HCT116 (cell line): ENCODE measurements at places on chromosomes 12 and 14. TPM values are rescaled to one million over a fixed set of nuclear protein-coding genes. Genes with fewer than 3 reads are reported as not detected.
A peak's percentile ranks its signal among the peaks of the same experiment; 100 is the strongest.

DNA sequence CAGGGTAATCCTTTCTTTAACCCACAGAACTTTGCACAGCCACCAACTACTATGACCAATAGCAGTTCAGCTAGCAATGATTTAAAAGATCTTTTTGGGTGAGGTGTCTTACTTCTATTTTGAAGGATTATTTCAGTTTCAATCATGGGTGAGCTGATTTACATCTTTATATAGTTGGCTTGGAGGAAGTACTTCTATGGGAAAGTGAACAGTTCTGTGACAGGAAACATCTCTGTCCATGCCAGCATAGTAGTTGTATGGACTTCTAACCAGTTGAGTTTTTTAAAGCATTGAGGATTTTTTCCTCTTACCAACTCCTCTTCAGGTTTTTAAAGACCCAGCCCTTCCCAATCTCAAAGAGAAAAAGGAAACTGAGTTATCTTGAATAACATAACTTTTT lies 17.8 kb upstream of the SLC17A8 start:
- H3K4me3 ChIP-seq, result no peak overlapping the region
- no peaks in the 10 kb centered on the region for H3K36me3 ChIP-seq
- no peak for DNase-seq

DNA sequence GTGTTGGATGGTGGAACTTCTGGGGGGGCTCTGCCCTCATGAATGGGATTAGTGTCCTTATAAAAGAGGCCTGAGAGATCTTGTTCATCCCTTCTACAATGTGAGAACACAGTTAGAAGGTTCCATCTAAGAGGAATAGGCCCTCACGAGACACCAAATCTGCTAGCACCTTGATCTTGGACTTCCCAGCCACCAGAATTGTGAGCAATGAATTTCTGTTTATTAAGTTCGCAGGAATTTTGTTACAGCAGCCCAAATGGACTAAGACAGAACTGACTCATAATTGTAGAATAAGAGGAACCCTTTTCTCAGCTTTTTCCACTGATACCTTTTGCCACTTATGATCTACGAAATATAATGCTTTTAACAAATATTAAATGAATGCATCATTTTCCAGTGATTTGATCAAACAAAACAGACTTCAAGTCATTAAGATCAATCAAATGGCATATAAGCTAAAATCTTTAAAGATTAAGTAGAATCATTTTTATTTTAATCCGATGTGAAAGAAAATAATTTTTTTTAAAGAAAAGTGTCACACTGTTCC lies 68.2 kb downstream of the HECTD1 start:
- DNase-seq, result no peak
- H3K36me3 ChIP-seq, result peaks cover 37% of the 10 kb centered on the region
- no peak overlapping the region for H3K27ac ChIP-seq
- peaks cover 22% of the 10 kb centered on the region for H3K4me1 ChIP-seq
- no peak overlapping the region for H3K4me3 ChIP-seq

CMTM5 gene
- total RNA-seq, result not detected

GRCh38 chr14:55026441-55026792 lies 482 bp downstream of the WDHD1 start:
- peaks cover 13% of the 10 kb centered on the region for H3K36me3 ChIP-seq
- peak overlapping the region; percentile 82 for H3K4me3 ChIP-seq
- DNase-seq, result no peak
- H3K27me3 ChIP-seq, result no peaks in the 10 kb centered on the region
- H3K27ac ChIP-seq, result peak overlapping the region; percentile 61

DNA sequence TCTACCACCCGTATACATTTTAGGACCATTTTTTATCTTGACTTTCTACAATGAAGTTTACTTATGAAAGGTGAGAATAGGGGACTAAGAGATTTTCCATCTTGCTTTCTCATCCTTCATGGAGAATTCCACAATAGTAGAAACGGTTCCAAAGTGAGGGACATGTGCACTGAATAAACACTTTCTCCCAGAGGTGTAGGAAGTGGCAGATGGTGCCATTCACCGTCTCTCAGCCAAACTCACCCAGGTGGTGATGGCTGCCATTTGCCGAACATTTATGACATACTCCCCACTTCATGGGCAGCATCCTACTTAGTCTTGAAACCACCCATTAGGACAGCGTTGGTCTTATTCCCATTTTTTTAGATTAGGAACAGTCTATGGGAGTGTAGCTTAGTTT lies 540.5 kb downstream of the DIO2 start:
- H3K27ac ChIP-seq, result no peak overlapping the region
- H3K4me1 ChIP-seq, result no peaks in the 10 kb centered on the region
- H3K36me3 ChIP-seq, result no peaks in the 10 kb centered on the region
- H3K27me3 ChIP-seq, result no peaks in the 10 kb centered on the region
- H3K4me3 ChIP-seq, result no peak overlapping the region

CDKL1 gene
- total RNA-seq, result 7.1 TPM

CRACR2A gene
- 18.4 TPM for total RNA-seq

DNA sequence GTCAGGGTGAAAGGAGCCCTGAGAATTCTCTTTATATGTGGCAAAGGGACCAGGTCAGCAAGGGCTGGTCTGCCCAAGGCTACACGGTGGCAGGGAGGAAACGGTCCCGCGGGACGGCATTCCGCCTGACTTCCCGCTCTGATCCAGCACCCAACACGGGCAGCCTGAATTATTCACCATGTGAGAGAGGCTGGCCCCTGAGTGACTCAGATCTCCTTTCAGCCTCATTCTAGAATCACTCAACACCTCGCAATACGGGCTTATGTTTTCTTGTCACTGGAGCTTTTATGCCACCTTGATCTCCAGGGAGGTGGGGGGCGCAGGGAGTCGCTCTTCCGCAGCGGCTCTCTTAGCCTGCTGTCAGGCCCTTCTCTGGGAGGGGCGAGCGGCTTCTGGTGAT lies 8.5 kb downstream of the LRTM2 start:
- no peak overlapping the region for H3K27ac ChIP-seq
- H3K4me1 ChIP-seq, result no peaks in the 10 kb centered on the region
- no peak overlapping the region for H3K4me3 ChIP-seq
- H3K36me3 ChIP-seq, result no peaks in the 10 kb centered on the region
- H3K27me3 ChIP-seq, result peaks cover 13% of the 10 kb centered on the region
- no peak for DNase-seq

MYH7 gene
- total RNA-seq, result not detected

DNA sequence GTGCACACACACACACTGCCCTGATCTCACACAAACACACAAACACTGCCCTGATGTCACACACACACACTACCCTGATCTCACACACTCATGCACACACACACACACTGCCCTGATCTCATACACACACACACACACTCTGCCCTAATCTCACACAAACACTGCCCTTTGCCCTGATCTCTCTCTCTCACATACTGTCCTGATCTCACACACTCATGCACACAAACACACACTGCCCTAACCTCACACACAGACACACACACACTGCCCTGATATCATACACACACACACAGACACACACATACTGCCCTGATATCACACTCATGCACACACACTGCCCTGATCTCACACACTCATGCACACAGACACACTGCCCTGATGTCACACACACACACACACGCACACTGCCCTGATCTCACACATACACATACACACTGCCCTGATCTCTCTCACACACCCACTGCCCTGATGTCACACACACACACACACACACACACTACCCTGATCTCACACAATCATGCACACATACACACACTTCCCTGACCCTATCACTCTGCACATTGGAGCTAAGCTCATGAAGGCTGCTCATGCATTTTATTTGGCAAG lies 97.6 kb upstream of the DIO3 start:
- no peaks in the 10 kb centered on the region for H3K27me3 ChIP-seq
- no peaks in the 10 kb centered on the region for H3K36me3 ChIP-seq
- no peak overlapping the region for H3K27ac ChIP-seq
- no peak overlapping the region for H3K4me3 ChIP-seq
- DNase-seq, result no peak

- no peaks in the 10 kb centered on the region for H3K36me3 ChIP-seq
- no peaks in the 10 kb centered on the region for H3K4me1 ChIP-seq
- no peak overlapping the region for H3K27ac ChIP-seq
- no peaks in the 10 kb centered on the region for H3K27me3 ChIP-seq
- DNase-seq, result no peak
- H3K4me3 ChIP-seq, result no peak overlapping the region
Observed at GRCh38 chr12:8564656-8565055, 24.0 kb upstream of the CLEC4E start.

GRCh38 chr12:118521036-118521370 lies 144.6 kb downstream of the SUDS3 start:
- H3K36me3 ChIP-seq, result no peaks in the 10 kb centered on the region
- H3K27ac ChIP-seq, result no peak overlapping the region
- no peak overlapping the region for H3K4me3 ChIP-seq
- no peak for DNase-seq
- no peaks in the 10 kb centered on the region for H3K4me1 ChIP-seq

ERBB3 gene
- total RNA-seq, result 39.7 TPM

GRCh38 chr14:56733396-56733795 lies 76.9 kb downstream of the OTX2 start:
- H3K27me3 ChIP-seq, result no peaks in the 10 kb centered on the region
- H3K4me1 ChIP-seq, result peaks cover 7% of the 10 kb centered on the region

SPSB2 gene
- total RNA-seq, result 10.0 TPM

- DNase-seq, result no peak
- no peaks in the 10 kb centered on the region for H3K27me3 ChIP-seq
- peak overlapping the region; percentile 86 for H3K4me3 ChIP-seq
- H3K36me3 ChIP-seq, result no peaks in the 10 kb centered on the region
- H3K4me1 ChIP-seq, result peaks cover 22% of the 10 kb centered on the region
- peak overlapping the region; percentile 92 for H3K27ac ChIP-seq
Observed at GRCh38 chr12:52050116-52050757, 1.0 kb upstream of the NR4A1 start.

YBX3 gene
- 419 TPM for total RNA-seq

SERPINA10 gene
- not detected for total RNA-seq

MIP gene
- 0.79 TPM for total RNA-seq

GRCh38 chr14:82223276-82223675 lies 689.6 kb upstream of the SEL1L start:
- H3K27ac ChIP-seq, result no peak overlapping the region
- H3K36me3 ChIP-seq, result no peaks in the 10 kb centered on the region
- H3K27me3 ChIP-seq, result no peaks in the 10 kb centered on the region

DNA sequence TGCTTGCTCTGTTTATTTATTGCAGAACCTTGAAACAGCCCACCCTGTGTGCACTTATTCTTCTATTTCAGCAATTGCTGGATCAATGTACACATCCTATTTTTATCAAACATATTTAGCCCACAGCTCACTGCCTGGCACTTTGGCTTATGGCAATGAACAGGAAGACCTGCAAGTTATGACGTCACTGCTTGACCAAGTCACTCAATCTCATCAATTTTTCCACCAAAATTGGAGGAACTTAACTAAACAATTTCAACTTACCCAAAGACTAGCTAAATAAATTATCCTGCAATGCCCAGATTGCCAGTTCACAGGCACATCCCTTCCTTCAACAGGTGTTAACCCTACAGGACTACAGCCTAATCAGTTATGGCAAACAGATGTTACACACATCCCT lies 89.3 kb downstream of the FSCB start:
- H3K27ac ChIP-seq, result no peak overlapping the region
- no peak overlapping the region for H3K4me3 ChIP-seq
- H3K27me3 ChIP-seq, result no peaks in the 10 kb centered on the region
- DNase-seq, result no peak
- H3K36me3 ChIP-seq, result no peaks in the 10 kb centered on the region

RERGL gene
- not detected for total RNA-seq

GRCh38 chr14:53880761-53881160 lies 75.9 kb downstream of the BMP4 start:
- H3K27me3 ChIP-seq, result no peaks in the 10 kb centered on the region
- peak overlapping the region; percentile 53; the same call in 1 of the 2 replicates for H3K27ac ChIP-seq
- no peak for DNase-seq

DNA sequence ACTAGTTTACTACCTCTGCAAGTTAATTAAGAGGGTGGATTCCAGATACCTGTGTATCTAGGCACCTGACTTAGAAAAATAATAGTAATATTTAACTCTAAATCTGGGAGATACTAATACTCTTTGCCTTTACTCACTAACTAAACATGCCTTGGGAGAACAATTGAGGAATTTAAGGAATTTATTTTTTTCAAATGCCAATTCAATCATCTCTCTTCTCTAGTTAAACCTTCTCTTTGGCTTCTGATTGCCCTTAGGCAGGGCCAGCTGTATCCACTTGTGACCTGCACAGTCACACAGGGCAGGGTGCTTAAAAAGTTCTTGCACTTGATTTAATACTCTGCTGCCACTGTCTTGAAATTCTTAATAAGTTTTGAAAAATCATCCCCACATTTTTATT lies 142.4 kb downstream of the PLCZ1 start:
- H3K27ac ChIP-seq, result no peak overlapping the region
- H3K4me3 ChIP-seq, result no peak overlapping the region
- no peaks in the 10 kb centered on the region for H3K36me3 ChIP-seq
- no peaks in the 10 kb centered on the region for H3K4me1 ChIP-seq
- DNase-seq, result no peak

- no peak overlapping the region for H3K4me3 ChIP-seq
- H3K36me3 ChIP-seq, result no peaks in the 10 kb centered on the region
Observed at GRCh38 chr12:89439941-89440340, 84.7 kb downstream of the GALNT4 start.

GRCh38 chr14:32330351-32331111 lies 1.4 kb downstream of the AKAP6 start:
- no peaks in the 10 kb centered on the region for H3K27me3 ChIP-seq
- H3K4me3 ChIP-seq, result no peak overlapping the region
- no peaks in the 10 kb centered on the region for H3K36me3 ChIP-seq
- H3K4me1 ChIP-seq, result no peaks in the 10 kb centered on the region
- no peak for DNase-seq

DNA sequence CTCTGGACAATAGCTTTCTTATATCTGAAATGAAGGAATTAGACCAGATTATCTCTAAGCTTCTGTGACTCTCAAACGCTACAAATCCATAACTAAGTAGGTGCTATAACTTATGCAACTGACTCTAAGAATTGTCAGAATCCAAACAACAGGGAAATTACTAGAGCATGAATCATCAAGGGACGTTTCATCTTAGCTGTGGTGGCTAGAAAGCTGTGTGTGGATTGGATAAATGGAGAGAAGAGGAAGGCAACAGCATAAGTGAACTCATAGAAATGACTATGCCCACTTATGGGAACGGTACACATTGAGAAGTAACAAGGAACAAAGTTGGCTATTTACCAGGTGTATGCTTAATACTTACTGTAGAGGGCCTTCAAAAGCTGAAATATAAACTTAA lies 96.0 kb upstream of the NEDD1 start:
- no peak overlapping the region for H3K4me3 ChIP-seq
- no peak for DNase-seq
- H3K27ac ChIP-seq, result no peak overlapping the region
- no peaks in the 10 kb centered on the region for H3K36me3 ChIP-seq
- H3K4me1 ChIP-seq, result 0 out of 2 replicates have a peak, but pooled peaks cover 3% of the 10 kb centered on the region

- DNase-seq, result no peak
- H3K27ac ChIP-seq, result no peak overlapping the region
- no peaks in the 10 kb centered on the region for H3K27me3 ChIP-seq
- H3K4me1 ChIP-seq, result no peaks in the 10 kb centered on the region
- H3K4me3 ChIP-seq, result no peak overlapping the region
Observed at GRCh38 chr12:3229577-3229976, 152.4 kb downstream of the TSPAN9 start.

- no peak for DNase-seq
- no peaks in the 10 kb centered on the region for H3K27me3 ChIP-seq
- no peaks in the 10 kb centered on the region for H3K4me1 ChIP-seq
- H3K36me3 ChIP-seq, result no peaks in the 10 kb centered on the region
- H3K4me3 ChIP-seq, result no peak overlapping the region
Observed at GRCh38 chr14:69370061-69370460, 28.0 kb downstream of the ERH start.

- peaks cover 61% of the 10 kb centered on the region for H3K4me1 ChIP-seq
- H3K27me3 ChIP-seq, result no peaks in the 10 kb centered on the region
- H3K4me3 ChIP-seq, result peak overlapping the region; percentile 84
- H3K27ac ChIP-seq, result peak overlapping the region; percentile 65
Observed at GRCh38 chr12:111406474-111407376, 1.0 kb downstream of the SH2B3 start.
